ENCODE measurements at places on chromosomes 13 and 19. TPM values are rescaled to one million over a fixed set of nuclear protein-coding genes. Genes with fewer than 3 reads are reported as not detected.

DNA sequence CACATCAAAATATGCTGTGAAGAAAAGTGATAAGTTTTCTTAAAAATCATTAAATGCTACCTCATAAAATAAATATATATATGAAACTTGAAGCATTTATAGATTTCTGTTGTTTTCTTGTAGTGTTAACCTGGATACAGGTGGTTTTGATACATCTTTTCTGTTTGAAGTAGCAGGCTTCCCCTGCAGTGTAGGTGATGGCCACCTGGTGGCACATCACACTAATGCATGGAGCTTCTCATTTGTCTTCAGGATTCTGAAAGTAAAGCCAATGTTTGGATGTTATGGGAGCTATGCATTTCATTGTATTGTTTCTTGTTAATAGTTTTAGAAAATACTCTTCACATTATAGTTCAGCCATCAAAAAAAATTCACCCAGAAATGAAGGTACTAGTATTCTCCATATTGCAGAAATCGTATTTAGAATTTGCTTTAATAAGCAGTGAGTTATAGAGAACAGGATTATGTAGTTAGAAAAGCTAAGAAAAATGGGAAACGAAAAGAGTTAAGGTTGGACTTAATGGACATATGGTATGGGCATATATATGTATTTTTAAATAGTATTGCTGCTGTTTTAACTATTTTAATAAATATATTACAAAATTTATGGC is 18.7 kb downstream of the GPR180 start:
- DNase-seq: no peak

- no peak for DNase-seq
Measured at GRCh38 chr13:95485045-95485517, 67.4 kb upstream of the CLDN10 start.

DNA sequence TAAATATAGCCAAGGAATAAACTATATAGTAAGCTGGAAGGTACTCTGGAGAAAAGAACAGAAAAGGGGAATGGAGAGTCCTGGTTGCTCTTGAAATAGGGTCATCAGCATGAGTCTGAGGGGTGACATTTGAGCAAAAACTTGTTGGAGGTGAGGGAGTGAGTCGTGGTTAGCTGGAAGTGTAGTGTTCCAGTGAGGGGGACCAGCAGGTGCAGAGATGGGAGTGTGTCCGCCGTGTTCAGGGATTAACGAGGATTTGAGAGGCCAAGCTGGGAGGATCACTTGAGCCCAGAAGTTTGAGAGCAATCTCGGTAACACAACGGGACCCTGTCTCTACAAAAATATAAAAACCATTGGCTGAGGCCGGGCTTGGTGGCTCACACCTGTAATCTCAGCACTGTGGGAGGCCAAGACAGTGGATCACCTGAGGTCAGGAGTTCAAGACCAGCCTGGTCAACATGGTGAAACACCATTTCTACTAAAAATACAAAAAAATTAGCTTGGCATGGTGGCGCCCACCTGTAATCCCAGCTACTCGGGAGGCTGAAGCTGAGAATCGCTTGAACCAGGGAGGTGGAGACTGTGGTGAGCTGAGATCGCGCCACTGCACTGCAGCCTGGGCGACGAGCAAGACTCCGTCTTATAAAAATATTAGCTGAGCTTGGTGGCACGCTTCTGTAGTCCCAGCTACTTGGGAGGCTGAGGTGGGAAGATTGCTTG is 1.1 kb downstream of the SUPT5H start:
- DNase-seq: no peak

GRCh38 chr13:57865600-57866294 is 234.2 kb downstream of the PCDH17 start:
- no peak for DNase-seq

DNA sequence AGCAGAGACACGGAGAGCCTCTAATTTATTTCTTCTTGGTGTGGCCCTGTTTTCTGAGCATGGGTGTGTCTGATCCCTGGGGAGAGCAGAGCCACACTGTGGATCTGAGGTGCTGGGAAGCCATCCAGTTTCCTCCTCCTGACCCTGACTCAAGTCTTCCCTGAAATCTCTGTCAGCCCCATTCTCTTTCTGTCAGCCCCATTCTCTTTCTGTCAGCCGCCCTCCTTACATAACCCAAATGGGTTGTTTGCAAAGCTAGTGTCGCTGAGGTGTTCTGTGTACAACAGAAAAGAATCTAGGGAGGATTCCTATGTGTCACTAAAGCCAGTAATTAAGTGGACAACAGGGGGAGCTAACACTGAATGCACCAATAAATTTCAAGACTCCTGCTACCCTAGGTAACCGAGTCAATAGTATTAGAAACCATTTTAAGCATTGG is 50.2 kb downstream of the LRCH1 start:
- no peak for DNase-seq

Gene FFAR1
- not detected for total RNA-seq

Data from sciatic nerve (tissue), 2 donors.